Activated CD4-positive, alpha-beta T cell treated with anti-CD3 and anti-CD28 coated beads, Interleukin-2, Interleukin-6, amounts not matched to agents 100 ng/mL and 50 ng/mL, durations not matched to agents 16 hours and 8 hours (primary cell): ENCODE measurements at places on chromosomes 11 and 22.

GRCh38 chr22:32876516-32876915 lies 75.0 kb downstream of the TIMP3 start:
- DNase-seq = no peak

GRCh38 chr11:107736546-107736945 lies 24.7 kb upstream of the SLN start:
- no peak for DNase-seq

GRCh38 chr11:111688013-111688412 lies 78.2 kb downstream of the PPP2R1B start:
- DNase-seq = no peak

DNA sequence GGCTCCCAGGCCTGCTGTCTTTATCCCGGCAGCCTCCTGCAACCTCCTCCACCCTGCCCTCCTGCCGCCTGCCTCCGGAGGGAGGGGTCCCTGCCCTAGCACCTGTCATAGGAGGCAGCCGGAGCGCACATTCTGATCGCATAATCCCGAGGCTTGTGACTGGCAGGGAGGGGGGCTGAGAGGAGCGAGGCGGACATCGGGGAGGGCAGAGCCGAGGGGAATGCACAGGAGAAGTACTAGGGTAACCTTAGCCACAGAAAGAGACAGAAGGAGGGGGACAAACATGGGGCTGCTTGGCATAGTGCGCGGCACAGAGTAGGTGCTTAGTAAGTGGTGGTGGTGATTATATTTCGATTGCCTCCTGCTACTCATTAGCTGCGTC lies 9.2 kb upstream of the ALX4 start:
- no peak for DNase-seq

GRCh38 chr22:48872271-48873190 lies 955.1 kb downstream of the BRD1 start:
- no peak for DNase-seq

DNA sequence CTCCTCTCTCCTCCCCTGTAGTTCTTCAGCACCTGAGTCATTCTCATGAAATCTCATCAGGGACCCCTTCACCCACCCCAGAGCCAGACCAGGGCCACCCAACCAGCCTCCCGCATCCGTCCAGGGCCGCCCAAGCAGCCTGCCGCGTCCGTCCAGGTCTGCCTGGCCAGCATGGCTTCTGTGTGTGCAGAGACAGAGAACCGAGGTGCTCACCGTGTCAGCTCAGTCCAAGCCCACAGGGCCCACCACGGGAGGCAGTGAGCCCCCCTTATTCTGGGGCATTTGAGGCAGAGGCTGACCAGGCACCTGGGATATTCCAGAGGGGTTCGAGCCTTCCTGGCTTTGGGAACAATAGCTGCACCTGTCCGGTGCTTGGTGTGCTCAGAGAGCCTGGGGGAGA lies 1117.3 kb downstream of the BRD1 start:
- no peak for DNase-seq

- no peak for DNase-seq
Observed at GRCh38 chr11:13902523-13902922, 60.0 kb upstream of the SPON1 start.

- peak; percentile 71 for DNase-seq
Observed at GRCh38 chr11:2156416-2157182, 4.4 kb downstream of the INS start.

- no peak for DNase-seq
Observed at GRCh38 chr11:29309992-29310391, 706.8 kb downstream of the KCNA4 start.

DNA sequence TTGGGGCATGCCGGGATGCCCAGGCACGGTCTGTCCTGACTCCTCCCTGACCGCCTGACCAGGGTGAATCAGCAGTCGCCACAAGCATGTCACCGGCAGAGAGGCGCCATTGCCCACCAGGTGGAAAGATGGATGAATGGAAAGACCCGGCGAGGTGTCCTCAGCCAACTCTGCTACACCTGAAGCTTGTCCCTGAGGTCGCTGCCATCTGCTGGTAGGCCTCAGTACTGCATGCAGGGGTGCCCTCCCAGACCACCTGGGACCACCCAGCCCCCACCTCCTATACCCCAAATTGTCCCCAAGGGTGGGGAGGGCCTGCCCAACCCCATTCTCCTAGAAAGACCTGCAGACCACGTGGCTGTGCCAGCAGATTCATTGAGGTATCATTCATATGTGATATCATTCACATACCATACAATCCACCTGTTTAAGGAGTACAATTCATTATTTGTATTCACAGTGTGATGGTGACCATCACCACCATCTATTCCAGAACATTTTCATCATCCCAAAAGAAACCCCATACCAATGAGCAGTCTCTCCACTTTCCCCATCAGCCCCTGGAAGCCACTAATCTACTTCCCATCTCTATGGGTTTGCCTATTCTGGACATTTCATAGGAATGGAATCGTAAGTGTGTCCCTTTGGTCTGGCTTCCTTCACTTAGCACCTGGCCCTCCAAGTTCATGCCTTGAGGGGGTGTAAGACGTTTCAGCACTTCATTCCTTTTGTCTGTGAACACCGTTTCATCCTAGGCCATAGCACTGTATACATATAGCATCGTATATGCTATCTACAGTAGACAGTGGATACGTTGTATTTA lies 17.5 kb downstream of the FGF3 start:
- DNase-seq = peak; percentile 27

- peak; percentile 73 for DNase-seq
Observed at GRCh38 chr11:46352063-46352841, 5.0 kb downstream of the DGKZ start.

DNA sequence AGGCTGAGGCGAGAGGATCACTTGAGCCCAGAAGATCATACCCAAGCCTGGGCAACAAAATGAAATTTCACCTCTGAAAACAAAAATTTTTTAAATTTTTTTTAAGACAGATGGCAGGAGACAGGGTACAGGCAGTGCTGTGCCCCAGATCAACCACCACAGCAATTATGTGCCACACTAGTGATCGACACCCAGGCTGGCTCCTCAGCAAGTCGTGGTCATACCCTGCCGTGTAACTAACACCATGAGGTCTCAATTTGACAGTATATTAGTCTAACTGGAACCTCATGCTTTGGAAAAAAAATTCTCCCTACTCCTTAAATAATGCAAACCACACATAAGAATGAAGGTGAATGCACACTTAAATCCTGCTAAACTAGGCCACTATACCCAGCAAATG lies 8.3 kb downstream of the SF3A1 start:
- peak; percentile 54 for DNase-seq

DNA sequence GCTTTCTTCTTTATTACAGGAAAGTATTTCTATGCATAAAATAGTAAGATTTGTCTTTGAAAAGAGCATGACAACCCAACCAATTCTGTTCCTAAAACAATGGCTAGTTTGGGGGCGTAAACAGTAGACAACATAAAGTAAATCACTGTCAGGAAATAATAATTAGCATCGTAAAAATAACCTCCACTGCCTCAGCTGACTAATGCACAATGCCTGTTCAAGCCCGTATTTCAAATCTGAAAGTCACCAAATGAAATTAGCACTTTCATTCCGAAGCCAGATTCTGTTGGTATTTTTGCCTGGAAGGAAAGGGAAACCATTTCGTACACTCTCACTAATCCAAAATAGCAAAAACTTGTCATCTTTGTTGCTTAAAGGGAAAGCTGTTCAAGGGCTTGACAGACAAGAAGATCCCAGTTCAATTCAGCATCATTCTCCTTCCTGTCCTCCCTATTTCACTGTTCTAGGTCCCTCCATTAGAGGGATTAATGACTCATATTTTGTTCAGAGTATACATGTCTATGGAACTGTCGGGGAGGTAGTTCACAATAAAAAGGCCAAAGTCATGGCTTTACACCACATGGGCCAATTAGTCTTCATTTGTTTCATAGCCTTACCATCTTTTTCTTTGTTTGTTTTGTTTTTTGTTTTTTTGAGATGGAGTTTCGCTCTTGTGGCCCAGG lies 154.7 kb downstream of the CADM1 start:
- no peak for DNase-seq

DNA sequence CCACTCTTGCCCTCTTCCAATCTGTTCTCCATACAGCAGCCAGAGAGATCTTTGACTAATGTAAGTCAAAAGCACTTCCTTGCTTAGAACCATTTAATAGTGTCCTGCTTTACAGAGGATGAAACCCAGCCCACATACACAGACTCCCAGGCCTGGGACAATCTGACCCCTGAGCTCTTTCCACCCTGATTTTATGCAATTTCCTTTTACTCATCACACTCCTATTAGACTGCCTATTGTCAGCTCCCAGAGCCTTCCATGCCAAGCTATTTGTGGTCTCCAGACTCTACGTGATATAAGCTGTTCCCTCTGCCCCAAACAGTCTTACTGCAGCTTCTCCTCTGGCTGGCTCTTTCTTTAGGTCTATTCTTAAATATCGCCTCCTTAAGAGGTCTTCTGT lies 28.1 kb downstream of the ME3 start:
- DNase-seq = no peak

GRCh38 chr22:29833392-29833965 lies 4.6 kb downstream of the ASCC2 start:
- no peak for DNase-seq

DNA sequence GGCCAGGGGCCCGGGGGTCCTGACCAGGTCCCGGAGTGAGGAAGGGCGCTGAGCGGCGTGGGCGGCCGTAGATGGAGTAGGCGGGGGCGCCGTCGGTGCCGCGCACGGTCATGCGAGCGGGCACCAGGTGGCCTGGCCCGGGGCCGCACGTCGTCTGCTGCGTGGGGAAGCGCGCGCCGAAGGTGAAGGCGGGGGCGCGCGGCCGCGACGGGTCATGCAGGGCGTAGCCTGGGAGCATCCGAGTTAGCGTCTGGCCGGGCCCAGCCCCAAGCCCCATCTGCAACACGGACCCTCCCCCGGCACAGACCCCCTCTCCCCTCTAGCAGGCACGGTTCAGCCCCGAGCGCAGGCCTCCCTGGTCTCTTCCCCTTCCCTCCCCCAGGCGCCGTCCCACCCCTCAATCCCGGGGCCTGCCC lies 1.7 kb upstream of the TYMP start:
- peak; percentile 84 for DNase-seq

- DNase-seq = peak; percentile 61
Observed at GRCh38 chr11:119741369-119742262, 12.6 kb upstream of the NECTIN1 start.

GRCh38 chr11:24324211-24324610 lies 172.6 kb upstream of the LUZP2 start:
- DNase-seq = no peak

- no peak for DNase-seq
Observed at GRCh38 chr11:21769188-21769587, 423.7 kb upstream of the ANO5 start.

DNA sequence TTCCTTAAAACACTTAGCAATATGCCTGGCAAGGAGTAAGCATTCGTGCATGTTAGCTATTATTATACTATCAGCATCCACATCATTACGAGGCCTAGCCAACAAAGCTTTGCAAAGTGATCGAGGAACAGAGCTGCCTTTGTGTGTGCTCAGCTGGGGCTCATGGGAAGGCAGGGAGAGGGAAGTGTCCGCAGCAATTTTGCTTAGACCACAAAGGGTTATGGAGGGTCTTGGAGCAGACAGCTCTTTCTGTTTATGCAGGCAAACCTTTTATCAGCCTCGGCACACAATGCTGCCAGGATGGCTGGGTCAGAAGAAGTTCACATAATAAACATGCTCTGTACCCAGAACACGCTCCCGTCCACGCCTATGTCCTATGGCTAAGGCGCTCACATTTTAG lies 10.9 kb upstream of the DKK3 start:
- no peak for DNase-seq

DNA sequence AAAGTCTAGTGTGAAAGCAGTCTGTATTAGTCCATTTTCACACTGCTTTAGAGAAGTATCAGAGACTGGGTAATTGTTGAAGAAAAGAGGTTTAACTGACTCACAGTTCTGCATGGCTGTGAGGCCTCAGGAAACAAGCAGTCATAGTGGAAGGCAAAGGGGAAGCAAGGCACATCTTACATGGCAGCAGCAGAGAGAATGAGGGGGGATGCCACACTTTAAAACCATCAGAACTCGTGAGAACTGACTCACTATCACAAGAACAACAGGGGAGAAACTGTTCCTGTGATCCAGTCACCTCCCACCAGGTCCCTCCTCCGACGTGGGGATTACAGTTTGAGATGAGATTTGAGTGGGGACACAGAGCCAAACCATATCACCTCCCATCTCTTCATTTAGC lies 13.8 kb upstream of the TUBA8 start:
- peak; percentile 53 for DNase-seq

GRCh38 chr11:132655187-132655855 lies 877.0 kb downstream of the OPCML start:
- no peak for DNase-seq

GRCh38 chr22:42050641-42051180 lies 19.9 kb downstream of the NAGA start:
- no peak for DNase-seq

- no peak for DNase-seq
Observed at GRCh38 chr11:95680169-95680929, 109.2 kb downstream of the FAM76B start.

GRCh38 chr22:20526628-20527355 lies 19.4 kb downstream of the MED15 start:
- no peak for DNase-seq

- no peak for DNase-seq
Observed at GRCh38 chr22:33812360-33812977, 107.8 kb downstream of the LARGE1 start.

GRCh38 chr11:70229737-70230136 lies 26.6 kb downstream of the FADD start:
- DNase-seq = no peak

DNA sequence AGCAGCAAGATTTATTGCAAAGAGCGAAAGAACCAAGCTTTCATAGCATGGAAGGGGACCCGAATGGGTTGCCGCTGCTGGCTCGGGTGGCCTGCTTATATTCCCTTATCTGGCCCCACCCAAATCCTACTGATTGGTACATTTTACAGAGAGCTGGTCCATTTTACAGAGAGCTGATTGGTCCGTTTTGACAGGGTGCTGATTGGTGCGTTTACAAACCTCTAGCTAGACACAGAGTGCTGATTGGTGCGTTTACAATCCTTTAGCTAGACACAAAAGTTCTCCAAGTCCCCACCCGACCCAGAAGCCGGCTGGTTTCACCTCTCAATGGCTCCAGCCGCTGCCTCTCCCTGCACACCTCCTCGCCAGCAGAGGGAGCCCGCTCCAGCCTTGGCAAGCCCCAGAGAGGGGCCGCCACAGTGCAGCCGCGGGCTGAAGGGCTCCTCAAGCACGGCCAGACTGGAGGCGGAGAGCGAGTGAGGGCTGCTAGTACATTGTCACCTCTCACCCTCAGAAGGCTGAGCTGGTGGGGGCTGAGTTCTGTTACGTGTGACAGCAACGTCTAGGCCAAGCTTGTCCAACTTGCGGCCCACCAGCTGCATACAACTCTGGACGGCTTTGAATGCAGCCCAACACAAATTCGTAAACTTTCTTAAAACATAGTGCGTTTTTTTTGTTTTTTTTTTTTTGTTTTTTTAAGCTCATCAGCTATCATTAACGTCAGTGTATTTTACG lies 8.7 kb downstream of the PTH start:
- DNase-seq = peak; percentile 72

DNA sequence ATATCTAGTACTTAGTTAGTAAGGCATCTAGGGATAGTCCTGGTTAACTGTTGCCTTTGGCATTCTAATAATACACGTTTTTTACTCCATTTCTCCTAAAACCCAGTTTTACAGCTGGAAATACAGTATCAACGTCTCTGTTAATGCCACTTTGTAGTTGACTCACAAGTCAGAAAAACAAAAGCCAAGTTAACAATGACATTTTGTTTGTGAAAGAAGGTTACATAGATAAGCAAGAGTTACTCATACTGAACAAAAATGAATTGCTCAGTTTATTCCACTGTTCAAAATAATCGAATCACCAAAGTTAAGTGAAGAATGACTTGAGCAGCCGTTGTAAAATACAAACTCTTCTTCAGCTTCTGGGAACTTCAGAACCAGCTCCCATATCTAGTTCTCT lies 540.3 kb downstream of the ETS1 start:
- DNase-seq = no peak
